ELR (cell line): ENCODE measurements at places on chromosomes 12 and 14.
A peak's percentile ranks its signal among the peaks of the same experiment; 100 is the strongest.

GRCh38 chr12:92339198-92339821 lies 193.7 kb upstream of the BTG1 start:
- DNase-seq: no peak

- peak; percentile 57 for DNase-seq
Measured at GRCh38 chr14:26863736-26864135, 265.9 kb upstream of the NOVA1 start.

DNA sequence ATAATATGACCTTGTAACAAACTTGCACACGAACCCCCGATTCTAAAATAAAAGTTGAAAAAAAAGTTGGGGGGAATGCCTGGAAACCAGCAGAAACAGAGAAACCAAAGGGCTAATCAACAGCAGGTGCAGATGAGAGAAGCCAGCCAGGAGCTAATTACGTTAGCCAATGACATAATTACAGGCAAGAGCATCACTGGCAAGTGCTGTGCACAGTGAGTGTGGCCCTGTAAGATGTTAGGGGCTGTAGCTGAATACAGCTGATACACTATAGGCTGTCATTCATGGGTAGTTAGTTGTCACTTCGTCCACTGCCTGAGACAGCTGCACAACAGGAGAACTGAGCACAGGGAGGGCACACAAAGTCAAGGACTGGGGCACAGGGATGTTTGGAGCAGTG lies 7.3 kb upstream of the FGF23 start:
- no peak for DNase-seq

- no peak for DNase-seq
Measured at GRCh38 chr14:78721756-78722480, 551.7 kb downstream of the NRXN3 start.

GRCh38 chr12:108116699-108117098 lies 12.4 kb upstream of the WSCD2 start:
- no peak for DNase-seq

GRCh38 chr14:99205086-99205688 lies 66.8 kb downstream of the BCL11B start:
- DNase-seq: no peak

DNA sequence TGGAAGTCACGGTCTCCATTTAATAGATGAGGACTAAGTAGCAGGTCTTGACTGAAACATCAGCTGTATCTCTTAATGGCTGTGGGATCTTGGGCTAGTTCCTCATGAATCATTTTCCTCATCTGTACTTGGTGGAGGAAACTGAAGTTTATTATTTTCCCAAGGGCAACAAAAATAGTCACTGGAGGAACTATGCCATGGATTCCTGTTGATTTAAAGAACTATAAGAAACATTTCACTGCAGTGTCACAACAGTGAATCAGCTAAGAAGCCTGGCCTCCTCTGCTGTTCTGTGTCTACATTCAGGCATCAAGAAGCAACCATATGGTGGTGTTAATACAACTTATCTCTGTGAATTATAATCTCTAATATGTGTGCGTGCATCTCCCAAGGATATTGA lies 200.5 kb downstream of the STXBP6 start:
- DNase-seq: no peak

GRCh38 chr12:20096430-20096829 lies 271.9 kb upstream of the PDE3A start:
- DNase-seq: no peak

DNA sequence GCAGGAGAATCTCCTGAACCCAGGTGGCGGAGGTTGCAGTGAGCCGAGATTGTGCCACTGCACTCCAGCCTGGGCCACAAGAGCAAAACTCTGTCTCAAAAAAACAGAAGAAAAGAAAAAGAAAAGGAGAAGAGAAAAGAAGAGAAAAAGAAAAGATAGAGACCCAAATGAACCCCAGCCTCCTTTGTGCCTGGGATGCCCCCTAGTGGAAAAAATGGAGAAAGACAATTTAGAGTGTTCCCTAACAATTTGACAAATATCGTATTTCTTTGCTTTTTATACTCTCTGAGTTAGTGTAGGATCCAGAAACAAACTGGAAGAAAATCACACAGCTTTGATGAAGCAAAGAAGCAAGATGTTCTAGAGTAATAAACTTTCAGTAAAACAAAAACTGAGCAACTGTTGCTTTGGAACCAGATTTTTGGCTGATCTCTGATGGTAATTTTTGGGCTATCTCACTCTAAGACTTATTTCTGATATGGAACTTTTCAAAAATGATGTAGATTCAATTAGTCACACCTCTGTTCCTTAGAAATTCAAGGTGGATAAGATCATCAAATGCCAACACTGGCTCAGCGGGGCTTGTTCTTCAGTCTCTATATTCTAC lies 18.6 kb upstream of the PRKAB1 start:
- DNase-seq: peak; percentile 42

DNA sequence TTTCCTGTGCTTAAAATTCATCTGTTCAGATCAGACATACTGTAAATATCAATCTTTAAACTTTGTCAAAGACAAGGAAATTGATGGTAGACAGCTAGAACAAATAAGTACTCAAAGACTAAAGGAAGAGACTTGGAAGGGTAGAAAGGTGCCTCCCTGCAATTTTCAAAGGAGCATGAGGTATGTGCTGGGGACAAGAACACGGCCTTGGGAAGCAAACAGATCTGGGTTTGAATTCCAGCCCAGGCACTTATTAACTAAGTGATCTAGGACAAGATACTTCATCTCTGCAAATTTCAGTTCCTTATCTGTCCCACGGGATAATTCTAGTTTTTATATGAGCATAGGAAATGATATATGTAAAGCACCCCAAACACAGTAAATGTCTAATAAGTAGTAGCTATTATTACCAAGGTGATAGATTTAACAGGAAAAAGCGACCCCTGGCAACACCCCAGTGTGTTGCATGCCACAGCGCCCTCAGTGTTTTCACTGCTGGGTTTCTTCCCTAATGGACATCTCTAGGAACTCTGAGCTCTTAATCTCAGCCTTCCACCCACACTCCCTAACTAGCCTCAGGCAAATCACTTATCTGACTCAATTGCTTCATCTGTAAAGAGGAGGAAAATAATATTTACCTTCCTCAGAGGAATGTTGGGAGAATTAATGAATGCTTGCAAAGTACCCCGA lies 44.7 kb upstream of the BMP4 start:
- peak; percentile 5 for DNase-seq

DNA sequence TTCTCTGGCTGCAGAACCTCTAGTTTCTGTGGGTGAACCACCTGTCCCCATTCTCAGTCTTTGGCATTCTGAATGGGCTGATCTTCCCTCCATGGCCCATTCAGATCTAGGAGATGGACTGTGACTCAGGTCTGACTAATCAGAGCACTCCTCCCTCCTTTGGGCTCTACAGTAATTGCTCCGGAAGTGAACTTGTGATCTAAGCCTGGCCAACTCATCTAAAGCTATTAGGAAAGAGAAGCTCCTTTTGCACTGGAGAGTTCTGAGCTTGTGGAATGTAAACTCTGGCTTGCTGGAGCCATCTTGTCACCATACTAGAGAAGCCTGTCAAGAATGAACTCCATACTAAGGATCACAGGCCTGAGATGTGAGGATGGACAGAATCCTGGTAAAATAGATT lies 168.2 kb downstream of the SUDS3 start:
- DNase-seq: peak; percentile 90

DNA sequence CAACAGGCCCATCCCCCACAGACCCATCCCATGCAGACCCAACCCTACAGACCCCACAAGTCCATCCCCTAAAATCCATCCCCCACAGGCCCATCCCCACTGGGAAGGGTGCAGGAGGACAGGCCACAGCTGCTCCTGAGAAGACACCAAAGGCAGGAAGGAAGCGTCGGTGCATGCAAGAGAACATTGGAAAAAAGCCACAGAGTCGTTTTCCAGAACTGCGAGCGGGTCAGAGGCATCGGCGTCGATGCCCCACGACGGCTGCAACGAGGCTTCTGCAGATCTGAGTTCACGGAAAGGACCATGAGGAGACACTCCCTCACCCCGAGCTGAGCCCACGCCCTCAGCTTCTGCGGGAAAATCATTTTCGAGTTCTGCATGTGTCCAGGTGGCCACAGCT lies 59.6 kb upstream of the GALNT9 start:
- no peak for DNase-seq

DNA sequence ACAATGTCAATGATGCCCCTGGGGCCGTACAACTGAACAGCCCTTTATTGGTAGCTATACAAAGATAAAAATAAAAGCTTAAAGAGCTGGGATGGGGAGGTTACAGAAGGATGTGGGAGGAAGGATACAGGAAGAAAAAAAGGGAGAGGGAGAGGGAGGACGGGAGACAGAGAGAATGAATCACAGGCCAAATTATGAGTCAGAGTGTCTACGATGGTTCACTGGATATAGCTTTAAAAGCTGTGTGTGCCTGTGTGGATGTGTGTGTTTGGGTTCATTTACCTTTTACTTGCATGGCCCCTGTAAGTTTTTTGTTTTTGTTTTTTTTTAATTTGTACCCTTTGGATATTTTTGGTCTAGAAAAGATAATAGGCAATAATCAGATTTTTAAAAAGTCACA lies 111.9 kb downstream of the CCDC60 start:
- DNase-seq: peak; percentile 13

DNA sequence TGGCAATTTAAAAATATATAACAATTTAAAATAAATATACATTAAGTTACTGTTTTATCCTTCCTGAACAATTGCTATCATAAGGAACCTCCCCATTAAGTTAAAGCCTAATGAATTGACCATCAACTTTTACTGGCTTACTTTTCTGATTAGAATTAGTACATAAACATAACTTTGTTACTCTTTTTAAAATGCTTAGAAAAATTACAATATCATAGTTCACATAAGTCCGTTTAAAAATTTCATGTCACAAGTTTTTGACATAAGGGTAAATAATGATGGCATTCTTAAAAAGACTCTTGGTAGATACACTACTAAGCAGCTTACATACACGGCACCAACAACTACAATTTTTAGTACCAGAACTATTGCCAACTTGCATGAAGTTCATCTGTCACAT lies 1308.6 kb downstream of the FSCB start:
- DNase-seq: no peak
